ENCODE measurements at places on chromosomes 7 and 10.
A peak's percentile ranks its signal among the peaks of the same experiment; 100 is the strongest.

GRCh38 chr7:3897430-3898372 is 596.6 kb downstream of the SDK1 start:
- peak; percentile 19 for DNase-seq

DNA sequence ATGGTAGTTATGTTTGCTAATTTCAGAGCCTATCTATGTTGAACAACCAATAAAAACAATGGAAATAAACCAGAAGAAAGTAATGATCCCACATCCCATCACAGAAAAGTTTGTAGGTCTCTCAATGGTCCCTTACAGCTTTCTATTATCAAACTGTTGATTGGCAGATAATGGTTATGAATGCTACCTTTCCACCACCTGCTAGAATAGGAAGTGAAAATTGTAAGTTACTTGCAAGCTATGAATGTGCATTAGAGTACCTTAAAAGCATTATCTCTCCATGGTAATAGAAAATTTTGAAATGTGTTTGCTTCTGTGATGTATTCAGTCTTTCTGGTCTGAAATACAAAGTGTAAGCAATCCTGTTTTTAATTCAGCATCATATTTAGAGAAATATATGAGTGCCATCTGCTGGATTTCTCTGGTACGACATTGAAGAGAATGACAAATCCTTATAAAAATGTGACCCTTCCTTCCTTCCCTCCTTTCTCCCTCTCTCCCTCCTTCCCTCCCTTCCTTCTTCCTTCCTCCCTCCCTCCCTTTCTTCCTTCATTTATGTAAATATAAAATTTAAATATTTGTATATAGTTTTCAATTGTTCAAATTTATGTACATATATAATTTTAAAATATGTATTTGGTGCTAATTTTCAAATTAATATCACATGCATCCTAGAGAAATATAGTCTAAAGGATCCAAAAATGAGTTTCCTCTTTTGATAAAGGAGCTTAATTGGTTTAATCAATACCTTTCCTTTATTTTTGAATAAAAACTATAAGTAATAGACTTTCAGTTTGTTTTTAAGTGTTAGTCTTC is 41.4 kb upstream of the PNLIPRP3 start:
- no peak for DNase-seq

DNA sequence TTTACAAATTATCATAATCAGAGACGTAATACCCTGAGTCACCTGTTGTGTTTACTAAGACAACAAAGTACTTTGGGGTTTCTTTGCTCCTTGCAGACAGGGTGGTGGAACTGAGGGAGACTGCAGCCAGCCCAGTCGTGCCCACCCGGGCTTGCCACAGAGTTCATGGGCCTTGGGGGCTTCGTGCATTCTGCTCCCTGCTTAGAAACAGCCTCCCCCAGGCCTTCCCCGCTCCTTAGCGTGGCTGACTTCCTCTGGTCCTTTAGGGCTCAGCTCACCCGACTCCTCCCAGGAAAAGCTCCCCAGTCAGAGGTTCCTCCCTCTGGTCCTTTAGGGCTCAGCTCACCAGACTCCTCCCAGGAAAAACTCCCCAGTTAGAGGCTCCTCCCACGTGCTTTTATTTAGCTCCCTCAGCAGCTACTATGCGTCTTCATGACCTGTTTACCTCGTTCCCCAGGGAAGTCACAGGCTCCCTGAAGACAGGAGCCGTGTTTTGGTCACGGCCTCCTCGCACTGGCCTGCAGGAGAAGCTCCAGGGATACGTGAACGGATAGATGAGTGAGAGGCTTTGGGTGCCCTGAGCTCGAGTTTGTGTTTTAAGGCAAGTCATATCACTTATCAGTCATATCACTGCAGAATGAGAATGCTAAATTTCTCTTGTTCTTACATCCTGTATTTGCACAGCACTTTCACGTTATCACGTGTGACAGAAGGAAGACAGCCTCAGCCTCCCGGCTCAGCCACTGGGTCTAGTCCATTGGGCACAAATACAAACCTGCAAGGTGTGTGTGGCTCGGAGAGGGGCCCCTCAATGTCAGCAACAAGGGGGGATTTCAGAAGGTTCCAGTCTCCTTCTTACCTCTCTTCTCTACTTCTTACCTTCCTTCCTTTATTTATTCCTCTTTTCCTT is 52.7 kb upstream of the VIPR2 start:
- DNase-seq = peak; percentile 17

DNA sequence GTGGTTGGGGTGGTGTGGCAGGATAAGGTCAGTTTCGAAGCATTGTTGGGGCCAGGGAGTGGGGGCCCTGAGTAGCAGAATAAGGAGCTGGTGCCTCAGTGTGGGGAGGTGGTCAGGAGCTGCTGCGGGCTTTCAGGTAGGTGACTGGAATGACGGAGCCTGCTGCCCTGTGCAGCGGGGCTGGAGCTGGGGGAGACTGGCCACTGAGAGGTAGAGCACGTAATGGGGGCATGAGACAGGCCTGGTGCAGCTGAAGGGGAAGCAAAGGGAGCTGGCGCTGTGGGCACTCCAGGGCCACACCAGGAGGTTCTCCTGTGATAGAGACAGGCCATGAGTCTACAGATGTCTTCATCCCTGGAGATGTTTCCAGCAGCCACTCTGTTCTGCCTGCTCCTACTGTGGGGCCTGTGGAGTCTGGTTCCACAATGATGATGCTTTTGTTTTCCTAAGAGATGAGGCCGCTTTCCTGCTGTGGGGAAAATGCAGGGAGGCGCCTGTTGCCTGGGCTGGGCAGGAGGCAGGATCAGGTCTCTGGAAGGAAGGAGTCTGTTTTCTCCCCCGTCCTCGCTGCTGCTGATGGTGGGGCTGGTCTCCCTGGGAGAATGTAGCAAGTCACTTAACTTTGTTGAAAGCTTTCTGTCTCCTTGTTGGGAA is 31.1 kb downstream of the NUB1 start:
- no peak for DNase-seq

- no peak for DNase-seq
Measured at GRCh38 chr10:126417220-126417825, 29.0 kb upstream of the ADAM12 start.

- no peak for DNase-seq
Measured at GRCh38 chr10:88840104-88840503, 11.5 kb downstream of the ANKRD22 start.

DNA sequence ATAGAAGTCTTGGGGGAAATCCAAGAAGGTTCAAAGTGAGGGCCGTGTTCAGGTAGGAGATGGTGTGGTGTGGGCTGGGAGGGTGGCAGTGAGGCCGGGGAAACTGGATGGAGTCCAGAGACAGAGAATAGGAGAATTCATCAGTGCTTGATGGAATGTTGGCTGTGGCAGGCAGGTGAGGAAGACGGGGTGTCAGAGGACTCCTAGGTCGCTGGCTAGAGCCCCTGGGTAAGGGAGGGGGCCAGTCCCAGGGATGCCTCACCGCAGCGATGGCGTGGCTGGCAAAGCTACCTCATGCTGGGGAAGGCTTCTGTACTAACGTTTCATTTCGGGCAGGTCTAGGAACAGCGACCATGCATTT is 373.0 kb downstream of the RPS24 start:
- DNase-seq = no peak

DNA sequence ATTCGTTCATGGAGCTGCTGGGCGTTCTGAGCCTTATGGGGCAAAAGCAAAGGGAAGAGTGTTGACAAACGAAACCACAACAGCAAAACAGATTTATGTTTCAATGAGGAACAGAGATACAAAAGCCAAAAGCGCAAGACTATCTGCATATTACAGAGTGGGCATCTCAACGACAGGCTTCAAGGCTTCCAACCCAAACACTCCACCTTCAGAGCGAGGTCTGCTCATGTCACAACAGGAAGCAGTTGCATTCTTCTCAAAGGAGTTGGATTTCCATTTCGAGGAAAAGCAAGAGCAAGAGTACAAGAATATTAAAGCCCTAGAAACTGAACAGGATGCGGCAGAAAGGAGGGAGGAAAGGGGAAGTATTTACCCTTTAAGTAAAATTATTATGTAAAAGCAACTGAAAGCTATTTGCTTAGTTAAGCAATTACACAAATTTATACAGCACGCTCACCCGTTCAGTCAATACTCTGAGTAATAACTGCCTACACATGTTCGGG is 189.3 kb downstream of the ELMO1 start:
- no peak for DNase-seq

- no peak for DNase-seq
Measured at GRCh38 chr10:95266674-95267095, 24.1 kb downstream of the PDLIM1 start.

DNA sequence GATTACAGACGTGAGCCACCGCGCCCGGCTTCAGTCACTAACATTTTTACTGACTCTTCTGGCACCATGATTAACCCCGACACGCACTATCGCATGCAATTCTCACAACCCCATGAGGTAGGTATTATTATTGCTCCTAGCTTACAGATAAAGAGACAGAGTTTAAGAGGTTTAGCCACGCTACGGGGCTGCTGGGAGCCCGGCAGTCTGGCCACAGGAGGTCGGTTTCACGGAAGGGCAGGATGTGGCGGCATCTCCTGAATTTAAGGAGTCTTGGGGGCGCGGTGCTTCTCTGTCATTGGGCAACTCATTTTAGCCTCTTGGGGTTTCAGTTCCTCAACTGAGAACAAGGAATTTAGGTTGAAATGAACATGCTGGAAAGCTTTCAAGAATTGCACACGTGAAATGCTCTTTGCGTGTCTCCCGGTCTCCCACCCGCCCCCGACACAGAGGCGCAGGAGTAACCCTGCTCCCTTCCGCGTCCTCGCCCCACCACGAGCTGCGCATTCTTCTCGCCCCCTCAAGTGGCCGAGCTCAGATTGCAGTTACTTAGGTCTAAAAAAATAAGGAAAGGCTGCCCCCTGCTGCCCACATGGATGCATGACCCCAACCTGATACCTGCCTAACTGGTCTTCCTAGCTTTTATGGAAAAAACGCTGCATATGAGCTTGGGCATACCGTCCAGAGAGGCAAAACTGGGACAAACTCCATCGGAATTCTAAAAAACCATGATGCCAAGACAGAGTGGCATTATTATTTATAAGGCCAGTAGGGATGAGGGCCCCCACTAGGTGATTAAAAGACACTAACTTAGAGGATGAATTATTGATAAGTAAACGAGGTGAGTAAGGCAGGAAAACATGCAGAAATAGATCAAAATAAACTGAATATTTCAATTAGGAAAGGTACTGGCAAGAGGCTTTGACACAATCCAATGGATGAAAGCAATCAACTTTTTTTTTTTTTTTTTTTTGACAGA is 12.4 kb downstream of the PRSS2 start:
- peak; percentile 67 for DNase-seq

DNA sequence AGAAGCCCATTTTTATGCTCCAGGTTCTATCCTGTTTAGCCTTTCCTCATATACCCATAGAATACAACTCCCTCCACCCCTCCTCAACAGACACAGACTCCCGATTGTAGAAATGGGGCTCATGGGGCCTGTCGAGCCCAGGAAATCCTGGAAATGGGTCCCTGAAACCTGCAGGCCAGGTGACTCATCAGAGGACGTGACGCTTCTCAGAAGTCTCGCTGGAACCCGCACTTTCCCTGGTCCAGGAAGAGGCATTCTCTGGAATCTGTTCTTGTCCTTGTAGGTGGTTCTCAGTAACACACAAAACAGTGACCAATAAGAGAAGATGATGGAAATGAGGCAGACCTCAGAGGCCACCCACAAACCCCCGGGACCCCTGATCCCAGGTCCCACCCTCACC is 244.8 kb upstream of the PPP2R2D start:
- no peak for DNase-seq

DNA sequence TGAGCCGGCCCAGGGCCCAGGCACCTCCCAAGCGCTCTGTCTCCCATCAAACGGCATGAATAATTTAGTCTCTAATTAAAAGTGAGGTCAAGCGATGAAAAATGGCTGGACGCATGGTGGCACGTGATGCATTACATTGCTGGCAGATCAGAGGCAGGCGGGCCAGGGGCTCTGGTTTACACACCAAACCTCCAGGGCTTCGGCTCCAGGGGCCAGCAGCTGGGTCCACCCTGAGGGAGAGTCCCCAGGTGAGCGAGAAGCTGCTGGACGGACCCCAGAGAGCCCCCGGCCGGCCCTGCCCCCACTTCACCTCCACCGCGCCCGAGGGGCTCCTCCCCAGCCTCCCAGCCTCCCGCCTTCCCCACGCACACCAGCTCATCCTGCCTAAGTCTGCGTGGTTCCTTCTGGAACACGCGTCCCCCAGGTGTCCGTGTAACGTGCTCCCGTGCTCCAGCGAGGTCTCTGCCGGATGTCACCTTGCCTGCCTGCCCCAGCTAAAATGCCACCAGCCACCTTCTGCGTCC is 23.2 kb downstream of the UNCX start:
- no peak for DNase-seq

DNA sequence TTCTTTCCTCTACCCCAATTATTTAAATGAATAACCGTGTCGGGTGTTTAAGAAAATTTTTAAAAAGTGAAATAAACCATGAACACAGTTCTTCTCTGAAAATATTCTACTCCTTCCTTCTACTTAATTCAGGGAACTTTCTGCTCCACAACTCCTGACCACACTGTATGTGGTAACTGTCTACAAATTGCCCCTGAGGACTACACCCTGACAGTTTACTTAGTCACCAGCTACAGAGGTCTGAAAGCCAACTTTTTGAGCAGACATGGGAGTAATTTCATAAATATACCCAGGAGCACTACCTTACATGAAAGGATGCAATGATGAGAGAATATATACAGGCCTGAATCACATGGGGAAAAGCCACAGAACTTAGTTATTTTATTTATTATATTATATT is 523.2 kb upstream of the SORCS1 start:
- no peak for DNase-seq

GRCh38 chr10:114024876-114025610 is 18.6 kb upstream of the ADRB1 start:
- no peak for DNase-seq

DNA sequence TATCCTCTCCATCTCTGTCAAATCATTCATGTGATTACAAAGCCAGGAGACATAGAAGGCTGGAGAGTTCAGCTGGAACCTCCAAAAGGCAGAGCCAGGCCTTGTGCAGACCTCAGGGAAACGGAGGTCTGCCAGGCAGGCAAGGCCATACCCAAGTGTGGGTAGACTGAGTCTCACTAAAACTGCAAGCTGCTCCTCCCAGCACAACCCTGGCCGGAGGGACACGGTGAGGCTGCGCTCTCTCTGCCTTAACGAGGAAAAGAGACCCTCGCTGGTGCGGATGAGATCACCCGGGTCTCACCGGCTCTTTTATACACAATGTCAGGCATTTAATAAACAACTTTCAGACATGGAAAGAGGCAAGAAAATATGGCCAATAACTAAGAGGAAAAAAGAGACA is 66.1 kb upstream of the INPP5A start:
- no peak for DNase-seq

DNA sequence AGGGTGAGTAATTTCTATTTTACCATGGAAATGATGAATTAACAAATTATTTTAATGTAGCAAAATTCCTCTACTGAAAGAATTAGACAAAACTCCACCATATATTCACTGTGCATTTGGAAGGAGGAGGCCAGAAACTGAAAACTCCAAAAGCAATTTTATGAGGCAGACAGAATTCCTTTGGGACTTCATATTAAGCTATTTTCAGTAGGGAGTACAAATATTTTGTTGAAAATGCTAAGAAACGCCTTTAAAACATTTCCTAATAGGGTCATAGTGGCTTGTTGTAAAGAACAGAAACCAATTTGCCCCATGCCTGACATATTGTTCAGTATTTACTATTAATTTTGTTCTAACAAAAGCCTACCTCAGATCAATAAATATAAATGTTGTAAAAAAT is 117.8 kb downstream of the TES start:
- DNase-seq = no peak

GRCh38 chr10:44402465-44403195 is 17.7 kb upstream of the CXCL12 start:
- DNase-seq = no peak

All from stimulated activated CD4-positive, alpha-beta T cell treated with anti-CD3 and anti-CD28 coated beads, Interleukin-4, amount 100 ng/mL, for 4 hours (primary cell).